ENCODE measurements at places on chromosomes 12 and 14. TPM values are rescaled to one million over a fixed set of nuclear protein-coding genes. Genes with fewer than 3 reads are reported as not detected.

Gene PZP
- total RNA-seq: 0.93 TPM

Gene TMEM119
- total RNA-seq: not detected

Gene PIWIL1
- not detected for total RNA-seq

Gene ZDHHC22
- total RNA-seq: not detected

Gene MYF6
- not detected for total RNA-seq

Gene SLC5A8
- not detected for total RNA-seq

Gene CALM1
- total RNA-seq: 967 TPM

Gene ZC2HC1C
- total RNA-seq: 2.0 TPM

Gene FAIM2
- not detected for total RNA-seq

Gene CFAP73
- total RNA-seq: not detected

Gene SUPT16H
- 125 TPM for total RNA-seq

Gene ANKRD9
- 9.1 TPM for total RNA-seq

Gene CHFR
- total RNA-seq: 52.0 TPM

Gene NAV3
- total RNA-seq: 62.1 TPM

Gene INF2
- 76.8 TPM for total RNA-seq

Gene FAM181A
- total RNA-seq: not detected

Gene RTL1
- total RNA-seq: not detected

Gene ATL1
- 1.2 TPM for total RNA-seq

Gene P2RX7
- total RNA-seq: 3.2 TPM

Gene NOVA1
- total RNA-seq: 6.2 TPM

Gene P2RX2
- not detected for total RNA-seq

Gene PKP2
- total RNA-seq: 8.7 TPM

Gene IFI27
- total RNA-seq: 346 TPM

Gene SPTB
- under 0.01 TPM for total RNA-seq

Gene CD4
- not detected for total RNA-seq

Gene B4GALNT1
- total RNA-seq: 0.27 TPM

Gene PPP4R4
- under 0.01 TPM for total RNA-seq
